ENCODE measurements at places on chromosomes 11 and 22.
A peak's percentile ranks its signal among the peaks of the same experiment; 100 is the strongest.

DNA sequence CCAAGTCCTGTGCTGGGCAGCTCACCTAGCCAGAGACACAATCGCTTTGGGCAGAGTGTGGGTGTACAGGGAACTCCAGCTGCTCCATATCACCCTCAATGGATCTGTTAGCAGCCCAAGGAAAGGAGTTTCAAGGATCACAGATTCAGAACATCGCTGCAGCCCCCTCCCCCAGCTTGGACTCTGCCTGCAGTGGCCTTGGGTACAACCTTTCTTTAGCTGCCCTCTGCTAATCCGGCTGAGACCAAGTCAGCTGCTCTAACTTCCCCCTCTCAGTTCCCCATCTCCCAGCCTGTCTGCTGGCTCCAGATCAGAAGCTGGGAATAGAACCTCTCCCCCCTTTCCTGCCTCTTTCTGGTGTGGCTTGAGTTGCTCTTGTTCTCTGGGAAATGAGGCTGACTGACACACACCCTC, 1.3 kb downstream of the TMEM86A start:
- no peak for DNase-seq

DNA sequence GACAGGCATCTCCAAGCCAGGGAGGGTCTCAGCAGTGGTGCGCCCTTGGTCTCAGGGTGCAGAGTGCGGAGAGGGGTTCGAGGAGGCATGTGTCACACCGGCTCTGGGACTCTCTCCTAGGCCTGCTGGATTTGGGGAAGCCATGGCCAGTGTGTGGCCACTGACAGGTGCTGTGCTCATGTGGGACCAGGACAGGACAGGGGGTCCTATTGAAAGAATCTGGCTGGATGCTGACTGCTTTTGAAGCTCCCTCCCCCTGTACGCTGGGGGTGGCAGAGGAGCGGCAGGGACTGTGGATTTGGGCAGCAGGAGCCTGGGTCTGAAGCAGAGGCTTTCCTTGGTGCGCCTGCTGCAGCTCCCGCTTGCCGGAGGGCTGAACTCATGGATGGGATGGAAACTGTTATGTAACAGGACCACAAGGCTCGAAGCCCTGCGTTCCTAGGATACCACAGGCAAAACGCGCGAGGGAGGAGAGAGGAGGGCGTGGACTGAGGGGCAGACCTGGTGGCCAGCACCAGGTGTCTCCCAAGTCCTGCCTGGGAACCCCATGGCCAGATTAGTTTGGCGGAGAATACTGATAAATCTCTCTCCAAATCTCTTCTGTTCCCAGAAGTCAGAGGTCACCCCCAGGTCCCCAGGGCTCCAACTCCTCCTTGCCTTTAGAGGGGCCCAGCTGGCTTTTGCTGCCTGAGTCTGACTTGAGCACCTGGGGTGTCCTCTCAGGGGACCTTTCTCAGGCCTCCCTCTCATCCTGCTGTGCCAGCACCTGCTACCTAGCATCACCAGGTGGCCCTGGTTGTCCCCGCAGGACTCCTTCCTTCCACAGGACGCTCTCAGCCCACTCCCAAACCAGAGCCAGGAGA, 13.8 kb upstream of the TEF start:
- peak; percentile 52 for DNase-seq

DNA sequence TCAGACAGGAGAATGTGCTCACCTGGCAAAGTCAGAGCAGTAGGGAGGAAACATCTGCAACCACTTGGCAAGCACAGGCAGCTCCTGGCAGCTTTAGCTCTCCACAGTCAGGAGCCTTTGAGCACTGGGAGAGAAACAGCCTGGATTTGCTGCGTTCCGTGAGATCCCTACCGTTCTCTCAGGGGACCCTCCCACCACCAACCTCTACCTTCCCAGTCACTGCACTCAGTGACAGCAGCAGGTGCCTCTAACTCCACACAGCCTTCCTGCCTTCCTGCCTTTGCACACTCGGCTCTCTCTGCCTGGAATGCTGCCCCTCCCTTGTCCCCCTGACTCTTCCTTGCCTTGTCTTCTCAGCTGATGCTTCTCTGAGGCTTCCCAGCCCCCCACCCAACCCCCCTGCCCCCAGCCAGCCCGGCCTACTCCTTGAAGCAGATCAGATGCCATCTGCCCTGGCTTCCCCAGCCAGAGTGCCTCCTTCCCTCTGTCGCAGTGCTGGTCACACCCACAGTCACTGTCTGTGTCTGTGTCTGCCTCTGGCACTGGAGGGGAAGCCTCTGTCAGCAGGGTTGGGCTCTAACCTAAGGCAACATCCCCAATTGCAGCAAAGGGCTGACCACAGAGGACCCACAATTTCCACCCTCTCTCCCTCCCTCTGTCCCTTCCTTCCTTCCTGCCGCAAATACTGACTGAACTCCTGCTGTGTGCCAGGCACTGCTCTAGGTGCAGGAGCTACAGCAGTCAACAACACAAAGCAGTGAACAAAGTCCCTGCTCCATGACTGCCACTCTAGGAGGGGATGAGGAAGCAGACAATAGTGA, 14.9 kb upstream of the TSKU start:
- no peak for DNase-seq

- no peak for DNase-seq
These were observed 13.9 kb downstream of the NNMT start for GRCh38 chr11:114310095-114310494.

DNA sequence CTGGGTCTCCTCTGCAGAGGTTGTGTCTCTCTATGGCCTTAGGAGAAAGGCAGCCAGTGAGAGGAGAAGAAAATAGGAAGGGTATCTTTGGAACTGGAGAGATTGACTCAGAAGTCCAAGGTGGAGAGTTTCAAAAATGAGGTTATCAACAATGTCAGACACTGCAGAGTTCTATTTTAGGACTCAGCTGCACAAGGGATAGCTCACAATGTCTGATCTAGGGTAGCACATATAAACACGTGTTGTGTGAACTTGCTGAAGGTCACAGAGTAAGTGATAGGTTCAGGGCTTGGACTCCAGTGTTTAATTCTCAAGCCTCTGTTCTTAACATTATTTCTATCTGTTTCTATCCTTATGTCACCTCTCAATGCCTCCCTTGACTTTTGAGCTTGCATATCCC, 305.0 kb upstream of the LARGE1 start:
- DNase-seq = no peak

- DNase-seq = no peak
These were observed 11.1 kb upstream of the UPB1 start for GRCh38 chr22:24483976-24484545.

DNA sequence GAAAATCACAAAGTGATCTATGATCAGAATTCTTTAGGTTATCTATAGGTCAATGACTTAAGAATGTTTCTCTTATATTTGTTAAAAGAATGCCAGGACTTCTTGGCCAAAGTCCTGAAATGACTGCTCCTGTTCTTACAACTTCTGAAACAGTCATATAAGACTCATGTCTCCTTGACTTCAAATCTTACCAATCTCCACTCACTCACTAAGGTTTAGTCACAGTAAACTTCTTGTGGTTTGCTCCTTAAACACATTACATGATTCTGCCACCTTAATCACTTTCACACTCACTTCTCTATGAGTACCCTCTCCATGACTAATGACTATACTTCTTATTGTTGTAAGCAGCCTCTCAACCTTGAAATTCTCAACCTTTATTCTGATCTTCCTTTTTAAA, 648.7 kb upstream of the CCDC179 start:
- DNase-seq = no peak

- DNase-seq = no peak
These were observed 898 bp downstream of the ZNF215 start for GRCh38 chr11:6927030-6927617.

Measured in anterior cingulate cortex (tissue), 58 donors.